HFF-Myc (cell line): ENCODE measurements at places on chromosomes 16 and 17.

GRCh38 chr16:23768581-23768980 is 13.8 kb downstream of the CHP2 start:
- DNase-seq = no peak

- DNase-seq = no peak
Observed at GRCh38 chr16:8621222-8621571, 301 bp upstream of the METTL22 start.

- no peak for DNase-seq
Observed at GRCh38 chr17:20979792-20980083, 63.1 kb downstream of the USP22 start.

DNA sequence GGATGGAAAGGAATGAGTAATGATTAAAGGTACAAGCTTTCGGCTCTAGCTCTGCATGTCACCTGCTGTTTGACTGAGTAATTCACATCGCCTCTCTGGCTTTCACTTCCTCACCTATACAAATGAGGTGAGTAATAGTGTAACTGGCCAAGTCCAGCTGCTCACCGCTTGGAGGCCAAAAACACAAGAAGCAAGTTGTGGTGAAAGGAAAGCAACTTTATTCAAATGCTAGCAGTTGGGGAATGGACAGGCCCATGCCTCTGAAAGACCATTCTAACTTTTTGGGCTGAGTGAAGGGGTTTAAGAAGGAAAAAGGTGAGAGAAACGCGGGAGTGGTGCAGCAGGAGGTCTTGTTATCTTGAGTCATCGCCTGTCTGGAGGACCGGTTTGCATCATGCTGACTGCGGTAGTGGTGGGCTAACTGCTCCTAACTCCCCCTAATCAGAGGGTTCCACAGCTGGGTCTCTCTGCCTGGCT is 45.7 kb upstream of the CSNK2A2 start:
- no peak for DNase-seq

- DNase-seq = peak; percentile 88
Observed at GRCh38 chr16:70691223-70692129, 5.6 kb upstream of the MTSS2 start.

- no peak for DNase-seq
Observed at GRCh38 chr16:89695875-89696669, 5.4 kb downstream of the SPATA2L start.
